Pancreas (tissue), 10 donors: ENCODE measurements at places on chromosomes 4 and X. TPM values are rescaled to one million over a fixed set of nuclear protein-coding genes. Genes with fewer than 3 reads are reported as not detected.

DNA sequence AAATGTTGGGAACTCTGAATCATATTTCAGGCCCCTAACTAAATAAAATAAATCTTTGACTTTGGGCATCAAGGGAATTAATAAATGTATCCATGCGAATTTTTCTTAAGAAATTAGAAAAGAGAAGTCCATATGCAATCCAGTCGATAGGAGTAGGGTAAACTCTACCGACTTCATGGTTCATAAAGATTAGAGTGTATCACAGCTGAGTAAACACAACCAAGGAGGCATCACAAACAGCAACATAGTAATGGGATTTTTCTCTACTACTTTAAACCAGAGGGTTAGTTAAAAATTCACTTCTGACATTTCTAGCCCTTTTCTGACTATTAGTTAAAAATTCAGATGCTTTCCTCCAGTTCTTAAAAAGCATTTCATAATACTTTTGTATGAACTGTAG is 19.9 kb downstream of the SEPTIN11 start:
- no peak for DNase-seq

Gene HSFX4
- not detected for total RNA-seq

Gene TMSB15A
- total RNA-seq: not detected

DNA sequence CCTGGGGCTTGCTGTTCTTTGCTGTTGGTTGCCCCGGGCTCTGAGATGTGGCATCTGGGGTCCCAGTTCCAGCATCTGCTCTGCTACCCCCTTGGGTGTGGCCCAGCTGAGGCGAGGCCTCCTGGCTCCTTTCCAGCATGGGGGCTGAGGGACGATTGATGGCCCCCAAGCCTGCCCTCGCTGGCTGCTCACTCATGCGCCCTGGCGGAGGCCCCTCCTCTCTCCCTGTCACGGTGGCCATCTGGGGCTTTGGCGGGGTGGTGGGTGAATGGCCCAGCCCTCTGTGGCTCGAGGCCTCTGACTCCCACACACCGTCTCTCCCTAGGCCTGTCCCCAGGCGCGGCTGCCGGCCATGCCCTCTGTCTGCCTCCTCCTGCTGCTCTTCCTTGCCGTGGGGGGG is 1.8 kb downstream of the PLXNA3 start:
- DNase-seq: no peak

Gene IL9R
- not detected for total RNA-seq

- DNase-seq: no peak
Observed at GRCh38 chrX:154607370-154607769, 11.7 kb downstream of the CTAG1B start.

Gene LRIT3
- total RNA-seq: 0.09 TPM

DNA sequence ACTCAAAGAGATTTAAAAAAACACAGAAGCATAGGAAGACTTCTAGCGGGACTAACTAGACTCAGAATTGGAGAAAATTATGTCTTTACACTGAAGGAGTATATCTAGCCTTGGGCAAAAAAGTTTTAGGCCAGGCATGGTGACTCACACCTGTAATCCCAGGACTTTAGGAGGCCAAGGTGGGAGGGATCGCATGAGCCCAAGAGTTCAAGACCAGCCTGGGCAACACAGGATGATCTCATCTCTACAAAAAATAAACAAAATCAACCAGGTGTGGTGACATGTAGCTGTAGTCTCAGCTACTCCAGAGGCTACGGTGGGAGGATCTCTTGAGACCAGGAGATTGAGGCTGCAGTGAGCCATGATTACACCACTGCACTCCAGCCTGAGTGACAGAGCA is 99.5 kb downstream of the NEUROG2 start:
- DNase-seq: no peak

DNA sequence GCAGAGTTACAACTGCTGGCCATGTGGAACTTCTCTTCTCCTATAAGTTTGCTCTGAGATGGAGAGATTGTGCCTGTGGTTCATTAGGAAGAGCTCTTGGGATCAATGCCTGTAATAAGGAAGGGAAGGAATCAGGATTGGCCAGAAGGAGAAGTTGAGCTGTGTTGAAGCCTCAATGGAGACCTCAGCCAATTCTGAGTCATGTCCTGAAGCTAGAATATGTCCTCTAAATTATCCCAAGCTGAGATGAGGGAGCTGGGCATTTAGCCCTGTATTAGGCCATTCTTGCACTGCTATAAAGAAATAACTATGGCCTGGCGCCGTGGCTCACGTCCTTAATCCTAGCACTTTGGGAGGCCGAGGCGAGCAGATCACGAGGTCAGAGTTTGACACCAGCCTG is 85.4 kb upstream of the DHX15 start:
- DNase-seq: no peak

Gene MAML3
- 6.2 TPM for total RNA-seq

DNA sequence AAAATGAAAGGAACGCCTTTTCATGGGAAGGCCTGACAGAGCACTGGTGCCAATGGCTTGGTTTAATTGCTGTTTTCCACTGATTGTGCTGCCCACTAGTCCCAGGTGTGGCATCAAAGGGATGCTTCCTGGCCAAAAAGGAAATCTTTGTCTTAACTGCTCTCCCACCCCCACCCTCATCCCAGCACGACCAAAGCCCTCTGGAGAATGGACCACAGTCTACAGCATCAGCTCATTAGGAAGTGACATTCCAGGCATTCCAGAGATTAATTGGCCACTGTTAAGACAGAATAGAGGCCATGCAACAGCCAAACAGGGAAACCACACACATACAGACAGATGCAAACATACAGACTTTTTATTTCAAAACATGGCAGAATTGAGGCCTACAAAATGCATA is 143.2 kb downstream of the LHFPL1 start:
- DNase-seq: no peak

DNA sequence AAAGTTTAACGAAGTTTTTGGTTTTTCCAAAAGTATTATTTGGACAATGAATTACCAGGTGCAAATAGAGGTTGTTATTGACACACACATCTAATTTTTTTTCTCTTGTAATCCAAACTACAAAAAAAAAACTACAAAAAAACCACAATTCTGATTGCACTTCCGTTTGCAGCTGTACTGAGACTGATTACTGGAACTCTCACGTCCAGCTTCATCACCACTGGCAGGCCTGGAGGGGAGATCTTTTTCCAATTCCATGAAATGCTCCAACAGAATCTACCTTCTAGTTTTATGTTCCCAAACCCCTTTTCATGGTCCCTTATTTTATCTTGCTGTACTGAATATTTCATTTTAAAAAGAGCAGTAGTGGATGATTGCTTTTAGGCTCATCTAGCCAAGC is 1118.3 kb downstream of the C4orf33 start:
- no peak for DNase-seq

Gene SMIM10L2A
- 1.4 TPM for total RNA-seq

Gene CFAP47
- not detected for total RNA-seq

Gene POF1B
- total RNA-seq: 6.6 TPM

Gene CYBB
- 38.3 TPM for total RNA-seq

GRCh38 chr4:158652920-158653319 is 18.8 kb downstream of the C4orf46 start:
- no peak for DNase-seq
